ENCODE measurements at places on chromosomes 1 and 21.

GRCh38 chr1:218226005-218226404 is 59.1 kb upstream of the RRP15 start:
- DNase-seq, result no peak

GRCh38 chr1:64955097-64956009 is 11.0 kb downstream of the JAK1 start:
- no peak for DNase-seq

DNA sequence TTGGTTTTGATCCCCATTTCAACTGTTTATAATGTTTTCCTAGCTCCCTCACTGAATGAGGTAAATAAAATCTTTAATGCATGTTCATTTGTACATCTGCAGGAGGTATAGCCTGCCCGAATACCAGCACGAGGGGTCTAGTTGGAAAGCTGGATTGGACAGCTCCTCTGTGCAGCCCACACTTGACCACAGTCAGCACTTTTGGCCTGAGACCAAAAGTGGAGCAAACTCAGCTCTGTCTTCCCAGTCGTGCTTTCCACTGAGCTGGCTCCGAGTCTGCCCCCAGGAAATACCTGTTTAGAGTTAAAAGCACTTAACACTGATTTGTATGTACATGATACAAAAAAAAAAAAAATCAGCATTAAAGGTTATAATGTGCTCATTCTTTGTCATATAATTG is 224.4 kb downstream of the DSCAM start:
- no peak for DNase-seq

DNA sequence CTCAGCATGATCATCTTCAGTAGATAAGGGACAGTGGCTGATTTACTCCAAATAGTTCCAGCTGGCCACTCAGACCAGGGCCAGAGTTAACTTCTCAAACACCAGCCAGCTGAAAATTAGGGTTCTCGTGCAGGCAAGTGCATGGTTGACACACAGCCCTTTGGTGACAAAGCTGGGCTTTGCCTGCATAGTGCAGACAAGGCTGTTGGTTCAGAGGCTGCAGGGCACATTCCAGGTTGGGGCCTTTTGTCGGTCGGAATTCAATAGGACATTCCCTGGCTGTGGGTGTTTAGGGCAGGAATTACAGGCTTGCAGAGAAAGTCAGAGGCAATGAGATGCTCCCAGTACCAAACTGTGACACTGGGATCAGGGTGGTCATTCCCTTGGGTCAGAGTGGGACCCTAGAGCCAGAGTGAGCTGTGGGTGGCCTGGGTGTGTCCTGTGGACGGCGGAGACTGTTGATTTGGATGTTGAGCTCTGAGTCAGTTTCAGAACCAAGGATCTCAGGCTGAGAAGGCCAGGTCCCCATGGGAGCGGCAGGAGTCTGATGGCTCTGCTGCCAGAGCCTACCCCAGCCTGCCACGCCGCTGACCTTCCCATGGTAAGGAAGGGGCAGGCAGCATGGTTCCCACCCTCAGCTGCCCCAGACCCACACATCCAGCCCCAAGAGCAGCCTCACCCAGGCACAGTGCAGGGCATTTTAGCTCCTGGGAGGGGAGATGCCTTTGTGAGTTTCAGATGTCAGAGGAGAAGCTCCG is 56.2 kb downstream of the STUM start:
- no peak for DNase-seq

- DNase-seq, result no peak
These were observed 463 bp upstream of the VAMP3 start for GRCh38 chr1:7770669-7770996.

DNA sequence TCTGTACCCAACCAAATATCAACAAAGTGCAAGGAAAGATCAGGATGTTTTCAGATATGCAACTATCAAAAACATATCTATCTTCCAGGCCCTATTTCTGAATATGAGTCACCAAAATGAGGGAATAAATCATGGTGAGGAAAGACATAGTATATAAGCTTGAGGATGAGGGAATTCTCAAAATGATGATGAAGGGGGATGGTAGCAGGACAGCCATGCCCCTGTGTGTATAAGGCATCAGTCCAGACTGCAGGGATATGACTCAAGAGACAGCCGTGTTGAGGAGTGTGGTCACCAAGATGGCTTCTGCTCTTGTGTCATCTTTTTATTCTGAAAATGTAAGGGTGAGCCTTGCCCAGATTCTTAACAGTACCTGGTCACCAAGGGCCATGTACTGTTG is 4.4 kb upstream of the WDR64 start:
- no peak for DNase-seq

DNA sequence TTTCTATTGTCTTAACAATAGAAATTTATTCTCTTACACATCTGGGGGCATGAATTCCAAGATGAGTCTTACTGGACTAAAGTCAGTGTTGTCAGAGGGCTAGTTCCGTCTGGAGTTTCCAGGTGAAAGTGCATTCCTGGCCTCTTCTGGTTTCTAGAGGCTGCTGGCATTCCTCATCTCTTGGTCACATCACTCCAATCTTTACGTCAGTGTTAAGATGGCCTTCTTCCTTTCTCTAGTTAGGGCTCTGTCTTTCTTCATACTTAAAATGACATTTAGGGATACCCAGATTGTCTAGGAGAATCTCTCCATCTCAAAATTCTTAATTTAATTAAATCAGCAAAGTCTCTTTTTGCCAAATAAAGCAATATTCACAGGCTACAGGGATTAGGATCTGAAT is 13.3 kb upstream of the PDC start:
- DNase-seq, result no peak

- DNase-seq, result no peak
These were observed 755.2 kb upstream of the ADAMTS5 start for GRCh38 chr21:27722095-27722494.

- DNase-seq, result peak; percentile 62
These were observed 1.2 kb downstream of the ITPKB start for GRCh38 chr1:226737819-226738420.

- DNase-seq, result no peak
These were observed 74.0 kb downstream of the FYB2 start for GRCh38 chr1:56745231-56745630.

DNA sequence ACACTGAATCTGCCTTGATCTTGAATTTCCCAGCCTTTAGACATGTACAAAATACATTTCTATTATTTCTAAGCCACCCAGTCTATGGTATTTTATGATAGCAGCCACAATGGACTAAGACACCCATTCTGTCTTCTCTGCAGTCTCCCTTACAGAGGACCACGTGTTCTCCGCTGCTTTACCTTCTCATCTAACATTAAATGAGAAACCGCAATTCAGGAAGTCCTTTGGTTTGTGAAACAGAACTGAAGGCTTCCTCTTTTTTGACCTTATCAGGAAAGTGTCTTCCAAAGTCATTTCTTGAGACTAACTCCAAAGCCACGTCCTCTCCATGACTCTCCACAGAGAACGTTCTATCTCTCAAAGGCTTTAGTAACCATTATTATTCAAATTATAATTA is 560.1 kb downstream of the OMA1 start:
- DNase-seq, result no peak

DNA sequence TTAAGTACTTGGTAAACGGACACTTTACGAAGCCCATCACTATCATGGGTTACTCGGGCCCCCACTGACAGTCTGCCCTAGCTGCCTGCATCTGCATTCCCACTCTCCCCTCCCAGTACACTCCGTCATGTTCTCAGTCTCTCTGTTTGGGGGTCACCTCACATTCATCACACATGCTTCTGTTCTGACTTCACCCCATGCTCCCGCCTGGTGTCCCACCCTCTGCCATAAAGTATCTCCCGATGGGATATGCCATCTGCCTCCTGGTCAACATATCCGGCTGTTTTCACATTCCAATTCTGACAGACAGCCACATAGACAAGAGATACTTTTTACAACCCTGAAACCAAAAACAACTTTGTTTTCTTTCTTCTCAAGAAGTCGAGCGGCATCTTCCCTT is 1.0 kb downstream of the OLFML2B start:
- no peak for DNase-seq

DNA sequence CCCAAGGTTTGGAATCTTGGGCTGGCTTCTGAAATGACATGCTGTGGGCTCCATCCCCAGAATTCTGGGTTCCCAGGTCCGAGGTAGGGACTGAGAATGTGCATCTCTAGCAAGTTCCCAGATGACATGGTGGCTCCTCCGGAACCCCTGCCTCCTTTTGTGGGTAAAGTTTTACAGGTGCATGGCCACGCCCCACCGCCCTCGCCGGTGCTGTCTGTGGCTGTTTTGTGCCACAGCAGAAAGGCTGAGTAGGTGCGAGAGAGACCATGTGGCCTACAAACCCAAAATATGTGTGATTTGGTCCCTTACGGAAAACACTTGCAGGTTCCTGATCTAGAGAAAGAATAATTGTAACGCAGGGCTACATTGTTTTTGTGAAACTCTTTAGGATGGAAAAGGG is 30.9 kb downstream of the SKI start:
- peak; percentile 41 for DNase-seq
